NCI-H774 (cell line): ENCODE measurements at places on chromosomes 5 and 9.
A peak's percentile ranks its signal among the peaks of the same experiment; 100 is the strongest.

GRCh38 chr9:108543251-108543778 is 312.5 kb downstream of the ACTL7B start:
- no peak for DNase-seq

DNA sequence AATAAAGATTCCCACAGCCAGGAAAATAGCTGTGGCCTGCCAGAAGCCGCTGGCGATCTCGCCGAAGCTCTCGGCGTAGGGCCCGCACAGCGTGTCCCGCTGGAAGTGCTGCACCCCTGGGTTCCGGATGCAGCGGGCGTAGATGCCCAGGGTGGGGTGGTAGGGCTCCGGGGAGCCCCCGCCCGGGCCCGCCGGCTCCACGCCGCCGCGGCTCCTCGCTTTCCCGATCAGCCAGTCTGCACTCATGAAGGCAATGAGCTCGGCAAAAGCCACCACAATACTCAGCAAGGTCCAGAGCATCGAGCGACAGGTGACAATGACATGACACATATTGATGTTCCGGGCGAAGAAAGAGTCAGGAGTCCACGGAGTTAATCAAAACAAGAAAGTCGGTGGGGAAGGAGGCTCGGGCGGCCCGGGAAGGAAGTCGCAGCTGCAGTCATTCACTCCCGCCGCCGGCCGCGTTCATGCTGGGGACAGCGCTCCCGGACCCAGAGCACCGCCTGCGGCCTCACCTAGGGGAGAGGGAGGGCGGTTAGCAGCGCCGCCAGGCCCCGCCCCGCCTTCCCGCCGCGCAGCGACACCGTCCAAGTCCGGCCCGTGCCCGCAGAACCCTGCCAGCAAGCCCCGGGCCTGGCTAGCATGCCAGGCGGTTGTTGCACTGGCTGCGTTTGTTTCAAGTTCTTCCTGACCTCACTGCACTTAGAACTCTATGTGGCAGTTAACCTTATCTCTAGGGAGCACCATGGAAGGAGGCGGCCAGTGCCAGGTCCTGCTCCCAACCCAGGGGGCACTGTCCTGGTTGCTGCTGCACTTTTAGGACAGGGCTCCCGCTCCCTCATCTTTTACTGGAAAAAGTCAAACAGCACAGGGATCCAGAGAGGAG is 138.4 kb downstream of the LHFPL2 start:
- peak; percentile 46 for DNase-seq

GRCh38 chr9:94693485-94694204 is 32.9 kb upstream of the AOPEP start:
- no peak for DNase-seq

DNA sequence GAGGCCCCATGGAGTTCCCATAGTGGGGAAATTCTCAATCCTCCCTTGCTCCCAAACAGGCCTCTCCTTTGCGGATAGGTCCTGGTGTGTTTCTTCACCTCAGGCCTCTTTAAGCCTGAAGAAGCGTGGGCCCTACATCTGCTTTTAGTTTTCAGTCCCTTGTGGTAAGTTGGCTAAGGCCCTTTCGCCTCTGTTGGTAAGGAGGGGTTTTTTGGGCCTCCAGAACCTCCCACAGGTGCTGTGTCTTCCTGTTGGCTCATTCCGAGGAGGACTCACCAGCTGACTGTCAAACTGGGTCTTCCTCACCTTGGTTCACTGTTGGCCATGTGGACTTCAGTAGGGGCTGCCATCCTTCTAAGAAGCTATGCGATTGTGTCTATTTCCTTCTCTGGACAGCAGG is 56.4 kb upstream of the DHFR start:
- no peak for DNase-seq

DNA sequence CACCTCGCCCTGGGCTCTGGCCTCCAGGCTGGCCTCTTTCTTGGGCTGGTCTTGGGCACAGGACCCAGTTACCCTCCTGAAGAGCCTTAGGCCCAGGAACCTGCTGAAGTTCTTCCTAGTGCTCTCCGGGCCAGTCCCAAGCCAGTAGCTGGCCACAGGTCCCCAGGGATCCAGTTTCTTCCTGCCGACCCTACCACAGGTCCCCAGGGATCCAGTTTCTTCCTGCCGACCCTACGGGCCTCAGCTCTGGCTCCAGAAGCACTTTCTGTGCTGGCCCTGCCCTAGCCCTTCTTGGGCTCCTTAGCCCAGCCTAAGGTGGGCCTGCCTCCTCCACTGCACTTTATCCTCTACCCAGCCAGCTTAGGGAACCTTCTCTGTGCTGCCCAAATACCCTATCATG is 18.2 kb upstream of the CACFD1 start:
- DNase-seq = no peak

DNA sequence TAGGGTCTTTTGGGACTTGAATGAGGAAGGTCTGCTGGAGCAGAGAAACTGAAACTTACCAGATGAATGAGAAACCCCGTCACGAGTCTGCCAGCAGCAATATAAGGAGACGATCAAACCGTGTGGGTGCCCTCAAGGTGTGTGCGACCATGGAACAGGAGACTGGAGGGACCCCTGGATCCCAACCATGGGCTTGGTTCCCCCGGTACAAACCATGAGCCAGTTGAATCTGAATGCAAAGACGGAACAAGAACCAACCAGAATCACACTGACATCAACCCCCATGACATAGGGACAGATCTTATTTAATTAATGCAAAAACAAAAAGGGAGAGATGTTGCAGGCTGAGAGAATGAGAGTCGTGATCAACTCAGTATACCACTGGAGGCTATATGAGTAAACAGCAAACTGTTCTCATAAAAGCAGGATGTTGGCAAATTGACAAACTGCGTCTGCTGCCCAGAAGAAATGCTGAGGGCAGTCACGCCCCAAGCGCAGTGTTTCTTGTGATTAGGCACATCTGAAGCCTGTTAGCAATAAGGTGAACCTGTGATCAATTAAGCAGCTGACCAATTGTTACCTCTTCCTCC is 475.5 kb upstream of the ACO1 start:
- DNase-seq = no peak

- DNase-seq = no peak
Observed at GRCh38 chr5:135130261-135131215, 96.5 kb upstream of the PITX1 start.

- no peak for DNase-seq
Observed at GRCh38 chr9:127493592-127494303, 42.4 kb downstream of the LRSAM1 start.

- no peak for DNase-seq
Observed at GRCh38 chr9:27441741-27442070, 82.4 kb upstream of the IFNK start.

GRCh38 chr5:31702712-31703111 is 63.8 kb downstream of the PDZD2 start:
- DNase-seq = no peak

DNA sequence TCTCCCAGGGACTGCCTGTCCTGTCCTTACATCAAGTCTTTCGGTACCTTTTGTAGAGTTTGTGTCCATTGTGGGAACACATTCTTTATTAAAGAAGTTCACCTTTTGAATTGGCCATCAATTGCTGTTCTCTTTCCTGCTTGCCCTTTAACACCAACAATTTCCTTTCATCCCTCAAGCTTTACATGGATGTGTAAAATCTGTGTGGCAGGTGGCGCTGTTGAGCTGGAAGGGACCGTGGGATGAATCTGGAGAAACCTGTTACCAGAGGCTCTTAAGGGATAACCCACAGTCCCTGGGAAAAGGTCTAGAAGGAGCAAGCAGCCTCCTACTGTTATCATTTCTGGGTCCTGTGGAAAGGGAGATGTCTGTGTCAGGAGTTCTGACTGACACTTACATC is 7.9 kb upstream of the ZFP62 start:
- peak; percentile 73 for DNase-seq

- DNase-seq = no peak
Observed at GRCh38 chr5:20605732-20606525, 617.9 kb upstream of the CDH18 start.

- DNase-seq = no peak
Observed at GRCh38 chr9:17342696-17343095, 207.9 kb downstream of the CNTLN start.

- DNase-seq = peak; percentile 56
Observed at GRCh38 chr5:31427013-31427723, 104.7 kb downstream of the DROSHA start.

- DNase-seq = peak; percentile 46
Observed at GRCh38 chr9:91714020-91714806, 235.8 kb downstream of the ROR2 start.

GRCh38 chr5:180423133-180423532 is 70.0 kb upstream of the GFPT2 start:
- DNase-seq = no peak

DNA sequence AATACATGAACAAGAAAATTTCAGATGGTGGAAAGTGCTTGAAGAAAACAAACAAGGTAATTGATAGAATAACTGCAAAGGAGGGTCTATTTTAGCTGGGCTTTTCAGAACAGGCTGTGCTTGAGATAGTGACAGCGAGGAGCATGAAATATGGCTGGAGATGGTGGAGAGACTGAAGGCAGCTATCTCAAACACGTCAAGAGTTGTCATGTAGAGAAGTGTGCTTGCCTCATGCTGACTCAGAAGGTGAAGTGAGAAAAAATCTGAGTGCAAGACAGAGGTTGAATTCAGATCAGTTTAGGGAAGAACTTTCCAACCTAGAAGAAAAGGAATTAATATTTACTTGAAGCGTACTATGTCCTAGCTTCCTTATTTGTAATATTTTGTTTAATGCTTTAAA is 115.5 kb upstream of the RANBP3L start:
- no peak for DNase-seq

DNA sequence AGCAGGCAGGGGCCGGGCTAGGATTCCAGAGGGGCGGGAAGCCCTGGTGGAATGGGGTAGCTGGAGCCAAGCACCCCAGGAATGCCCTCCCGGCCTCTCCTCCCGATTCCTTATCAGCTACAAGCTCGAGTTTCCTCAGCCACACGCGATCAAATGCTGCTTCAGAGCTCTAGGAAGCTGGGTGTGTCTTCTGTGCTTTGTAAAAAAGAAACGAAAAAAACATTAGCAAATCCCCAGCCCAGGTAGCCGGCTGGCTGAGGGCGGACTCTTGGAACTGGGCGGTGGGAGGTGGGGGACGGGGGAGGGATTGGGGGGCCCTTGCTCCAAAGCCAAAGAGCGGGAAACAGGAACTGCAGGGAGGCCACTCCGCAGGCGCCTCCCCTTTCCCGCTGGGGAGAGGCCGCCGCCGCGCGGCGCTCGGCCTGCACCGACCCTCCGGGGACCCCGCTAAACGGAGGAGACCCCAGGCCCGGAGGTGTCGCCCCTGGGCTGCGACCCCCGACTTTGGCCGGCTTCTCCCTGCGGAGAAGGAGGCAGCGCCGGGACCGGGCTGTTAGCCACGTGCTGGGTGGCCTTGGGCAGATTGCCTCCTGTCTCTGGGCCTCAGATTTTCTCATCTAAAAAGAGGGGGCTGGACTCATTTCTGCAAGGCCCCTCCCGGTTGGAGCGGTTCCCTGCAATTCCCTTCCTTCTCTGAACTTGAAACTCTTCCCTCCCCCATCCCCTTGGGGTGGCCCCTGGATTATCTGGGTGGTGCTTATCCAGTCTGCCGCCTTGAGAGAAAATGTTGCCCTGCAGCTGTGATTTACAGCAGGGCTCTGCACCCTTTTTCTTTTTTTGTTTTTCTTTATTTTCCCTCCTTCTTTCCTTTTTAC is 40.9 kb upstream of the FABP6 start:
- peak; percentile 9 for DNase-seq

DNA sequence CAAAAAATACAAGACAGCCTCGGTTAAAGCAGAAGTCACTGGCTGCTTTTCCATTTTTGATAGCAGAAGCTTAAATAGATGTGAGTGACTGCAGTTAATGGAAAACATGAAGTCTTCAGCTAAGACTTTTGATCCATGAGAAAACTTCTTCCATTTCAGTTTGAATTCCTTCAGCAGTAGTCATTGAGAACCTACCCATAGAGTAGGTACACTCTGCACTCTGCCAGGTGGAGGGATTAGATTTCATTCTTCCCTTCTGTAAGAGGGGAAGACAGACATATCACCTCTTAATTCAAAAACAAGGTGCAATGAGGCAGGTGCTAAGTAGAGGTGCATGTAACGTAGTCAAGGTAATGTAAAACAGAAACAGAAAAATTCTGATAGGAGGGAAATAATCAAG is 26.7 kb upstream of the XPA start:
- DNase-seq = no peak
